Activated CD4-positive, alpha-beta T cell treated with anti-CD3 and anti-CD28 coated beads, Interleukin-2, amount 50 U/mL, for 24 hours (primary cell): ENCODE measurements at places on chromosomes 3 and 15.

DNA sequence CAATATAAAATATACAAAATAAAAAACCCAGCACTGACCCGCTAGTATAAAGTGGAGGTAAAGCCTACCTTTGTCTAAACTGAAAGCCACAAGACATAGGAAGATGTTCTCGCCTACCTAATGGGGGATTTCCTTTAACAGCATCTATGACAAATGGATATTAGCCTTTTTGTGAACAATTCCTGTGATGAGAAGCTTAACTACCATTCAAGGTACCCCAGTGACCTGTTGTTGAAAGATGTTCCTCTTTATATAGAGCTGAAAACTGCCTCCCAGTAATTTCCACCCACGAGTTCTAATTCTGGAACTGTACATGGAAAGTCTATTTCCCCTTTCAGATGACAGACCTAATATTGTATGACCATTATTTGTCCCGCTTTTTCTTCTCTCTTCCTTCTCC lies 109.8 kb upstream of the RASGRP1 start:
- DNase-seq = no peak

DNA sequence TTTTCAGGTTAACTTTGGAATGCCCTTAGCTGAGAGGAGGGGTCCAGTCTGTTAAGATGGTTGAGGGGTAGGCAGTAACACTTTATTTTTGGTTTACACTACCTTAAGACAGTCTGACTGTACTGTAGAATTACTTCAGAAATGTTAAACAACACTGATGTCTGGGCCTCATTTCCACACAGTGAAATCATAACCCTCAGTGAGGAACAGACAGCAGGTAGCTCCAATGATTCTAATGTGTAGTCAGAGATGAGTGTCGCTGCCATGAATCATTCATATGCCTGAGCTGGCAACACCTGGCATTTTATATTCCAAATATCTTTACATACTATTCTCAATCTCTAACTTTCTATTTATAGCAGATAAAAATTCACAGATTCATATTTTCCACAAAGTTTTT lies 37.3 kb upstream of the POU1F1 start:
- DNase-seq = no peak

GRCh38 chr3:90015688-90016356 lies 908.4 kb downstream of the EPHA3 start:
- no peak for DNase-seq

DNA sequence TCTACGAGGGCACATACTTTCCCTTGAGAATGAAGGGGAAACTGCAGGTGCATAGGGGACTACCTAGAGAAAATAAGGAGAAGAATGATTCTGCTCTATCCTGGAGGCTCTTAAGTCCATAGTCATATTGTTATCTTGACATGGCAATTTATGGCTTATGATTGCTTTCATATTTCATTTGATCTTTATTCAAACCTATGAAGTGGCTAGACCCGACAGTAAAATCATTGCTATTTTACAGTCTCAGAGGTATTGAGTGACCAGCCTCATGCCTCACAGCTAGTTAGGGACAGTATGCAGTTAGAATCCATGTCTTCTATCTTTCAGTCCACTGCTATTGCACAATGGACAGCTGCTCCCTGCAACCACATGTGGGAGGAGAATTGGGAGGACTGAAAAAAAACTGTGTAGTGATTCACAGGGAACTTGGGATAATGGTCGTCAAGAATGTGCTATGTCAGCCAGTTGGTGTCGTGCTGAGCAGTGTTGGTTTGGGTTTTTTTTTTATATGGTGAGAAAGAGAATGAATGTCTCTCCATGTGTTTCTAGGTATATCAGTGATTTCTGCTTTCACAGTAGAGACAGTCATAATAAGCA lies 63.2 kb upstream of the SPPL2A start:
- DNase-seq = no peak

DNA sequence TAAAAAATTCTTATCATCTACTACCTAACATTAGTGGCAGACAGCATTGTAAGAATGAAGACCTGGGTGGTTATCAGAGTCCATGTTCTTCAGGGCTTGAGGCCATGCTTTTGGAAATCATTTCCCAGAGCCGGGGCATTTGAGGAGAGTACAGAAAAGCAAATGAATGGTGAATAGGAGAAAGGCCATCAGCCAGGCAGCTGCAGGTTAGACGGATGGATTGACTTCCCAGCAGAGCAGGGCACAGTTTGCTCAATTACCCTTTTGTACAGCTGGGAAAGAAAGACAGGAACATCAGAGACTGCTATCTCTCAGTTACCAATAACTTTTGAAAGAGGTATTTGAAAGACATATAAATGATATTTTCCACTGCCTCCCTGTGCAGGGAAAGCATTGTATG lies 135.6 kb downstream of the ALCAM start:
- DNase-seq = no peak

DNA sequence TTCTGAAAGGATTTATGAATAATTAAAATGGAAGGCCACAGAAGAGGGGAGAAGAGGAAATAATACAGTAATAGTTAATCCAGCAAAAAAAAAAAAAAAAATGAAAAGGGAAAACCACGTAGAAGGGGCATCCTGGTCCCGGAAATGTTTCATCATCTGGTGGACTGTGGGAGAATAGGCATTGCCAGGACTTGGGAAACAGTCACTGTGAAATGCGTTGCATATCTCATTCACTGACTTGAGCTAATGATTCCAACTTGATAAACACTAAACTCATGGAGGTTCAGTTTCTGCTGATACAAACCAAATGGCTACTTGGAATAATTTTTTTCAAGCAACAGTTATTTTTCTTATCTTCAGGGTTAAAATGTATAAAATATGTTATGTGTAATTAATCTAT lies 3.2 kb downstream of the XCR1 start:
- DNase-seq = no peak

DNA sequence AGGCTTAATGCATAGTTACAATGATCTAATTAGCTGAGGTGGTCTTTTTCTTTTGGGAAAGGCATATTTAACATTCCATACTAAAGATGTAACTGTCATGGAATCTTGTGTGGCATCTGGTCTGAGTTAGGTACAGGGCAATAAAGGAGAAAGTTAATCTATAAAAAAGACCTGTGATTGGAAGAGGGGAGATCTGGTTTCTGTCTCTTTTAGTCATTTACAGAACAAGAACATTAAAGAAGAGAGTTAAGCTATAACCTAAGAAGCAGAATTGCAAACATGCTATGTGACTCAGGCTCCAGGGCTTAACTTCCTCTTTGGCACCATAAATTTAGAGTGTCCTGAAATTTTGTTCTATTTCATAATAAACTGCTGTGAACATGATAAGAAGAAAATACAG lies 47.2 kb upstream of the MME start:
- DNase-seq = no peak

- peak; percentile 18 for DNase-seq
These were observed 60.2 kb upstream of the TSEN2 start for GRCh38 chr3:12423918-12424630.

DNA sequence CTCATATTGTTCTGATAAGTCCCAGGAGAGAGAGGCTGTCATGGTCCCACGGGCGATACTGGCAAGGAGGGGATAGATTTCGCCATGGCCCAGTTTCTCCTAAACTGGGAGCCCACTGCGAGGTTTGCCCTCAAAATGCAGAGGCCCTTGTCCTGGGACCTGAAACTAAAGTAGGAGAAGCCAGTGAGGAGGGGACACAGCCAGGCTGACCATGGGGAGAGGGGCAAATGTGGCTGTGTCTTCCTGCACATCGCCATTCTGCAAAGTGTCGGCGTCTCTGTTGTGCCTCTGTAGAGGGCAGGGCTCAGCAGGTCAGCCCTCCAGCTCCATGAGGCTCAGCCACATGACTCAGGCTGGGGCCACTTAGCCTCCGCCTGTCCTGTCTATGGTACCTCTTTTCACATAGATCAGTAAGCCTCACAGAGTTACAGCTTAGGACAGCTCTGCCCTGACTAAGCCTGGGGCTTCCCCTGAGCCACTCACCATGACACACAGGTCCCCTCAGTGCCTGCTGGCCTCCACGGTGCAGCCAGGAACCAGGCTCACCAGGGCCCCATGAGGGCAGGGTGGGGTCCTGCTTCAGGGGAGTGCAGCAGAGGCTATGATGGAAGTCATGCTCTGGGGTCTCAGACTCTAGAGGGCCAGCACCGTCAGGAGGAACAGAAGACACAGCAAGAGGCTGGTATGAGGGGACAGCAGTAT lies 28.6 kb upstream of the PLXNA1 start:
- DNase-seq = no peak
